Stimulated activated naive CD4-positive, alpha-beta T cell treated with Interleukin-2 at 50 U/mL for 16 hours (primary cell): ENCODE measurements at places on chromosomes 5 and 9.

DNA sequence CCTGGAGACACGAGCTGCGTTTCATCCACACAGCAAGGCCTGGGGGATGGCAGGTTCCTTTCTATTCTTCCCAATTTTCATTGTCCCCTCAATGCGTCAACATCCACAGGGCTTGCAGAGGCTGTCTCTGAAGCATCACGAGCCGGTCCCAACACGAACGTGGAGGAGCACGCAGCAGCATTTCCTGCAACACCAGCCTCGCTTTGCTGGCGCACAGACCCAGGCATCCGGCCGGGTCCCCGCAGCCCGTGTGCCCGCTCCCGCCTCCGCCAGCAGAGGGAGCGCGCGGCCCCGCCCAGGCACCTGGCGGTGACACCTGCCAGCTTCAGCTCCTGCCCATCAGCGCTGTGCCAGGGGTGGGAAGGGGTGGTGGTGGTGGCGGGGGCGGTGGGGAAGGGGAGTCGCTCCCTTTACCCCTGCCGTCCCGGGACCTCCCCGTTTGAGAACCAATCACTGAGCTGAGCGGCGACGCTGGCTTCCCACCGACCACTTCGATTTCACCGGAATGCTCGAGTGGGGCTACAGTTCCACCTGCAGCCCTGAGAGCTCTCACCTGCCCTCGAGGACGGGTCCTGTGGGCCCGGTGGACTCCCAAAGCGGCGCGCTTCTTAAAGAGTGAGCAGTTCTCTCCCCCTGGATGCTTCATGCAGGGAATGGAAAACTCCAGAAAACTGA lies 464.5 kb downstream of the ICE1 start:
- no peak for DNase-seq

DNA sequence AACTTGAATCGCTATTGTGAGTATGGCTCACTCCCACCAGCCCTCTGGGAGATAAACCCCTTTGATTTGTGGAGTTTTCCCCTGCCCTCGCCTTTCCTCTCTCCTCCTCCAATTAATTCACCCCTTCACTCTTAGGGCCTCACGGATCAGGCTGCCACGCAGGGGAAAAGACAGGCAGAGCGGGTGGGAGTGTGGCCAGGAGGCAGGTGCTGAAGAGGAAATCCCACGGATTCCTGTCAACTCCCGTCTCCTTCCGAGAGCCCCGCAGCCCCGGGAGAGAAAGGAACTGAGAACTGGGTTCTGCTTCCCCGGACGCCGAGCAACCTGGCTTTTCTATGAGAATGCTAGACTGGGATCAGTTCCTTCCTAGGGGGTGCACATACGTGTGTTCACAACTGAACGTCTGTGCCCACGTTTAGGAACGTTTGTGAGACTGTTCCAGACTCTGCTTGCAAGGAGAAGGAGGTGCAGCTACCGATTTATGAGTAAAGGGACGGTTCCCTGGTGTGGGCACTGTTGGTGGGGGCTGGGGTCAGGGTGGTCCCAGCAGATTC lies 314.5 kb upstream of the TLE4 start:
- DNase-seq, result no peak

GRCh38 chr9:101639311-101639710 lies 44.5 kb upstream of the PPP3R2 start:
- no peak for DNase-seq

GRCh38 chr5:172834415-172835289 lies 601 bp downstream of the ERGIC1 start:
- DNase-seq, result no peak

- DNase-seq, result no peak
These were observed 102.6 kb upstream of the TRPM3 start for GRCh38 chr9:71223953-71224538.

GRCh38 chr9:4938496-4938895 lies 46.6 kb upstream of the JAK2 start:
- DNase-seq, result no peak

DNA sequence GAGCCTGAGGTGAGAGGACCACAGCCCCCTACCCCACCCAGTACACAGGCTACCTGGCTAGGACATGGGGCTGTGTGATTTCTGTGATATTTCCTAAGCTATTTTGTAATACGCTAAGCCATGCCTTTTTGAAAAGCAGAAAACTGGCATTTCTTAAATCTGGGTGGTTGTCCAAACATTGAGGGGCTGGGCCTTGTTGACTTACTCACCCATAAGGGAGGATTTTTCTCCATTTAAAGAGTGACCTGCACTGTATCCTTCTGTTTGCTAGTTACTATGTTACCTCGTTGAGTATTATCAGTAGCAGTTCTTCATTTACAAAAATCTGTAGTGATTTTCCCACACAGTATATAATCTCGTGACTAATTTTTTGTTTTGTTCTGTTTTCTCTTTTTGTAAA lies 117.5 kb upstream of the OTULINL start:
- no peak for DNase-seq

DNA sequence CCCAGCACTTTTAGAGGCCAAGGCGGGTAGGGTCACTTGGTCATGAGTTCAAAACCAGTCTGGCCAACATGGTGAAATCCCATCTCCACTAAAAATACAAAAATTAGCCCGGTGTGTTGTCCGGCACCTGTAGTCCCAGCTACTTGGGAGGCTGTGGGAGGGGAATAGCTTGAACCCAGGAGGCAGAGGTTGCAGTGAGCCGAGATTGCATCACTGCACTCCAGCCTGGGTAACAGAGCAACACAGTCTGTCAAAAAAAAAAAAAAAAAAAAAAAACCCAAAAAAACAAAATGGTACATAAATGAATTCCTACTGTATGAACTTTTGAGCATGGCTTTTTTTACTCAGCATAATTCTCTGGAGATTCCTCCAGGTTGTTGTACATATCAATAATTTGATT lies 37.6 kb upstream of the PCAT7 start:
- no peak for DNase-seq

GRCh38 chr5:178435321-178436238 lies 154.6 kb downstream of the COL23A1 start:
- DNase-seq, result no peak

DNA sequence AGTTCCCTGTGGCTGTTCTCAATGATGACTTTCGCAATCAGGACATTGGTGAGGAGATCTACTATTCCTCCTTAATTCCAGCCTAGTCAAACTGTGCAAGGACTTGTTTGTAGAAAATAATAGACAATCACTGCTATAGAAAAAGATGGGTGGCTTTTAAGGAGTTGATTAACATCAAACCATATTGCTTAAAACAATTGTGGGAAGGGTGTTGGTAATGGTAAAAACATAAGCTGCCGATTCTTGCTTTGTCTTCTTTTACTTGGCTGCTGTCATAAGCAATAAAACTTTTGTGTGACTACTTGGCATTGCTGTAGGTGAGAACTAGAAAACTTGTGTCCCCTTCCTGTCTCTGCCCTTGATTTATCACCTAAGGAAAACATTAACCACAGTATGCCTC lies 561.2 kb upstream of the SEMA6A start:
- no peak for DNase-seq

DNA sequence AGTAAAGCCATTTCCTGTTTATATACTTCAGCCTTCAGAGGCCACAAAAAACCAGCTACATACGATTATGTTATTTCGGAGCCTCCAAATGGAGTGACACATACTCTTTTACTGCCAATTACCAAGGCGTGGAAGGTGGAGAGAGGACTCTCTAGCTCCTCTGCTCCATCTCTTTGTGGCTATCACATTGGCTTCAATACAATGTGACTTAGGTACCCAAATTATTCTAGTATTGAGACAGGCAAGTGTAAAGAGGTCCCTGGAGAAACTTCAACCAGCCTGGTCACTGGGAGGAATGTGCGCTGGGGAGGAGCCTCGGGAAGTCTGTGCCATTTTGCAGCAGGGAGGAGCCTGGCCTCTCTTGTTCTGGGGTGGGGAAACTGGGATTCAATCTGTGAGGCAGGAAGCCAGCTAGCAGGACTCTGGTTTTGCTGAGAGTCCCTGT lies 85.8 kb upstream of the TAS2R1 start:
- no peak for DNase-seq

GRCh38 chr9:109478051-109478563 lies 20.0 kb downstream of the PTPN3 start:
- no peak for DNase-seq

GRCh38 chr5:90264689-90265544 lies 144.6 kb downstream of the CETN3 start:
- peak; percentile 2 for DNase-seq

GRCh38 chr5:173720286-173720952 lies 104.0 kb upstream of the BOD1 start:
- no peak for DNase-seq

GRCh38 chr9:111877420-111877819 lies 19.2 kb upstream of the UGCG start:
- DNase-seq, result no peak

- no peak for DNase-seq
These were observed 224.7 kb downstream of the FSTL4 start for GRCh38 chr5:133387621-133388020.

DNA sequence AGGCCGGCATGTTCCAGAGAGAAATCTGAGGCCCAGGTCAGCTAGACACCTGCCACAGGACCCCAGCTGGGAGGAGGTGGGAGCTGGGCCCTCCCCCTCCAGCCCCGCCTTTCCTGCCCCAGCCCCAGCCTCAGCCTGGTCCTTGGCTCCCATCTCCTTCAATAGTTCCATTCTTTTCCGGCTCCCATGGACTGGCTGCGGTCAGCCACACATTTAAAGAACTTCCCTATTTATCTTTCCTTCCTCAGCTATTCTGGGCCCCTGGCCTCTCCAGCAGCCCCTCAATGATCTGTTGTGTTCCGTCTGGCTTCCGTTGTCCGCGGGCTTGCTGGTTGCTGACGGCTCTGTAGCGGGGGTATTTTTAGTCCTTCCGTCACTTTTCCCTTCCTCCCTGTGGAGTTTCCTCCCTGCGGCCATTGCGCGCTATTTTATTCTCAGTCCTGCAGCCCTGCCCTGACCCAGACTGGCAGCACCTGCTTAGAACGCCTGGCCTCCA lies 73.8 kb downstream of the AMBP start:
- DNase-seq, result no peak

- DNase-seq, result no peak
These were observed 31.6 kb downstream of the NUP188 start for GRCh38 chr9:128979111-128979510.

DNA sequence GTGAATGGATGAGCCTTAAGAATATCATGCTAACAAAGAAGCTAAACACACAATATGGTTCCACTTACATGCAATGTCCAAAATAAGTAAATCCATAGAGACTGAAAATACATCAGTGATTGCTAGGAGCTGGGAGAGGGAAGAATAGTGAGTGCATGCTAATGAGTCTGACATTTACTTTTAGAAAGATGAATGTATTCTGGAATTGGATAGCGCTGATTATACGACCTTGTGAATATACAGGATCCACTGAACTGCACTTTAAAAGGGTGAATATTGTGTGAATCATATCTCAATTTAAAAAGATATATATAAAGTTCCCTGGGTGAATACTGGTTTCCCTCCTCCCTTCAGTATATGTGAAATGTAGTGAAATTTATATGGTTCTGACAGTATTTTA lies 46.2 kb downstream of the LOX start:
- DNase-seq, result no peak

- DNase-seq, result no peak
These were observed 67.3 kb downstream of the POU5F2 start for GRCh38 chr5:93674138-93674537.

GRCh38 chr5:2334719-2335118 lies 416.8 kb downstream of the IRX2 start:
- no peak for DNase-seq

- DNase-seq, result no peak
These were observed 19.0 kb downstream of the ATOX1 start for GRCh38 chr5:151739395-151739794.

- no peak for DNase-seq
These were observed 73.7 kb downstream of the SLC38A9 start for GRCh38 chr5:55638455-55638854.

- DNase-seq, result no peak
These were observed 20.2 kb upstream of the ANXA1 start for GRCh38 chr9:73131461-73131860.

DNA sequence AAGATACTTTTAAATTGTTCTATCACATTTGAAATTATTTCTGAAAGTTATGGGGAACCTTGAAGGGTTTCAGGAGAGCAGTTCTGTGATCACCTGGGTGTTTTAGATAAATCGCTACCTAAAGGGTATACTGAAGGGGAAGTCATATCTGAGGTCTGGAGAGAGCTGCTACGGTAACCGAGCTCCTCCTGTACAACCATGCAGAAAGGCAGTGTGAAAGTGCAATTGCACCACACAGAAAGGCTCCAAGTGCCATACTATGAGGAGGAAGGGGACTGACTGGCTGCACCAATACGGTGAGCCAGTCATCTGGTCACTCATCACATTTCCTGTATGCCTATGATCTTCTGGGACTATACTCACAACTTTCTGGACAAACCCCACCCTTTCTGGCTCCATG lies 241.4 kb upstream of the SLC24A2 start:
- no peak for DNase-seq

GRCh38 chr9:120441426-120442307 lies 138.3 kb downstream of the CDK5RAP2 start:
- no peak for DNase-seq

DNA sequence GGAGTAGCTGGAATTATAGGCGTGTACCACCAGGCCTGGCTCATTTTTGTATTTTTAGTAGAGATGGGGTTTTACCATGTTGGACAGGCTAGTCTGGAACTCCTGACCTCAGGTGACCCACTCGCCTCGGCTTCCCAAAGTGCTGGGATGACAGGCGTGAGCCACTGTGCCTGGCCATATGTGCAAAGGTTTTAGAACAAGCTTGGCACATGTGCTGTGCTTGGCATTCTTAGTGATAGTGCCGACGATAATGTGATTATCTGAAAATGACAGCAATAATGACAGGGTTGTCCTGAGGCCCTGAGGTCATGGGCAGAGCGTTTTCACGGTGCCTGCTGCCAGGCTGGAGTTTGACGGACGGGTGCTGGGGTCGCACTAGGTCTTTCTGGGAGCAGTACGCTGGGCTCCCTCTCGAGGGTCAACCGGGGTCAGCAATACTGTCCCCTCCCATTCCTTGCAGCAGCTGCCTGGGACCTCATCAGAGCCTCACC lies 42.6 kb downstream of the HMCN2 start:
- no peak for DNase-seq

DNA sequence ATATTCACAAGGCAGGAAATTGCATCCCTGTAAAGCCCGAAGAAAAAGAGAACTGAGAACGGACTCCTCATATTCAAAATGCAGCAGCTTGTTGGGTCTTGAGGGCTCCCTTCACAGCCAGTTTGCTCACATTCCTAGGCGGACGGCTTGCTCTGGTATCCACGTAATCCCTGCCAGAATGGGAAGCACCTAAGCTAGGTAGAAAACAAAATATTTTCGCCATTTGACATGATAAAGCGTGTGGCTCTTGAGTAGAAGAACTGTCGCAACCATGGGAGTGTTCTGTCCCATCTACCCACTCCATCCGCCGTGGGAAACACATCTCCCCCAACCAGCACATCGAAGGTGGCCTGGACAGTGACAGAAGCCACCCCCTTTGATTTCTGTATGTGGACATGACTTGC lies 183.1 kb downstream of the GAS1 start:
- DNase-seq, result no peak

GRCh38 chr9:130858739-130859705 lies 24.0 kb downstream of the ABL1 start:
- no peak for DNase-seq
